ENCODE measurements at places on chromosomes 1 and 21.
A peak's percentile ranks its signal among the peaks of the same experiment; 100 is the strongest.

DNA sequence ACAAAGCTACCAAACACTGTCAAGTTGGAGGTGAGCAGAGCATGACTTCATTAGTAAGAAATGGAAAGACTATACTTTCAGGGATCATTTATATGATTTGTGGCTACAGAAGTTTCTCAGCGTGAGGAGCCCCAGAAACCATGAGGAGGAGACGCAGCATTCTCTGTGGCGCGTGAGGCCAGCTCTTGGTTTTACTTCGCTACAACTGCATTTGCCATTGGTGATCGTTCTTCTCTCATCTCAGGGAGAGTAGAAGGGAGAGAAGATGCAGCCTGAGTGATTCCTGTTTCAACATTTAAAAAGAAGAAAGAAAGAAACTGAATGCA is 94.5 kb upstream of the ATP1A1 start:
- DNase-seq: no peak

DNA sequence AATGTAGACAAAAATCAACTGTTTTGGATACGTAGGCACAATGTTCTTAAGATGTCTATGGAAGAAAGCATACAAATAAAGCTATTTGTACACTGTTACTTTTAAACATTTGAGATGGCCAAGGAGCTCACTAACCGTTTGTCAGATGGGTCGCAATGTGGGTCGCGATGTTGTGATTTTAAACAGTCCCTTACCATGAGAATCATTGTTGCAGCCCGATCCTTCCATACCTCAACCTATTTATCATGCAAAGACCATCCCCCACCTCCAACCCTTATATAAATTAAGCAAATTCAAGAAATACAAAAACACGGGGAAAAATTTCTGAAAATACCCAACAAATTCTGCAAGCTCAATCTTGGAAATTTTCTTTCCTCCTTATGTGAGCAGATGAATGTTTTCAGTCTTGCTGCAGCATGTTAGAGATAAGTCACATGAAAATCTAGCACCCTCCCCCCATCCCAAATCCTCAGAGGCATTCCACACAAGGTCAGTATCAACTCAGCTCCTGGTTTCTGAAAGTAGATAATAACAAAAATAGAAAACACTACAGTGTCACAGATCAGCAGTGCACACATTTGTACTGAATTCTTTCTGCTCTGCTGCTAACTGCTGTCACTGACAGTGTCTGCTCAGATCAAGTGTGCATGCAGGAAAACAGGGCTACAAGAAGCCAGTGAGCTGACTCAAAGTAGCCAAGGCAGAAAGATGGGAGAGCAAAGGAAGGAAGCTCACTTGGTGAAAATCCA is 92.9 kb upstream of the TTC39A start:
- no peak for DNase-seq

DNA sequence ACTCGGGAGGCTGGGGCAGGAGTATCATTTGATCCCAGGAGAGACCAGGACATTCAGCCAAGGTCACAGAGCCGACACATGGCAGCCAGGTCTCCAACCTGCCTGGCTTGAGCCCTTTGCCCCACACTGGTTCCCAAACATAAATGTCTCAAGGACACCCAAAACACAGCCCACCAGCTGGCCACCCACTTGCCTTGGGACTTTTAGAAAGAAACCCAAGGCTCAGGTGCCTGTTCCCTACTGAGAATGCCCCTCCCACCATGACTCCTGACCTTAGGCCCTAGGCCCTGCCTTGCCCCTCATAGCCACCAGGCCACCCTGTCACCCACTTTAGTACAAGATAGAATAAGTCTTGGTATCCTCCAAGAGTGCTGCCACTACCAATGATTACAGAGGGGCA is 41.9 kb upstream of the LRP8 start:
- DNase-seq: peak; percentile 14

GRCh38 chr1:217364220-217364619 is 266.7 kb downstream of the GPATCH2 start:
- DNase-seq: no peak

DNA sequence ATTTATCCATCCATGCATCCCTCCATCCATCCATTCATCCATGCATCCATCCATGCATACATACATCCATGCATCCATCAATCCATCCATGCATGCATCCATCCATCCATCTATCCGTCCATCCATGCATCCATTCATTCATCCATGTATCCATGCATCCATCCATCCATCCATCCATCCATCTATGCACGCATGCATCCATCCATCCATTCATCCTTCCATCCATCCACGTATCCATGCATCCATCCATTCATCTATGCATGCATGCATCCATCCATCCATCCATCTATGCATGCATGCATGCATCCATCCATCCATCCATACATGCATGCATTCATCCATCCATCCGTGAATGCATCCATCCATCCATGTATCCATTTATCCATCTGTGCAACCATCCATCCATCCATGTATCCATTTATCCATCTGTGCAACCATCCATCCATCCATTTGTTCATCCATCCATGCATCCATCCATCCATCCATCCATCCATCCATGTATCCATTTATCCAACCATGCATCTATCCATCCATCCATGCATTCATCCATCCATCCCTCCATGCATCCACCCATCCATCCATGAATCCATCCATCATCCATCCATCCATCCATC is 30.3 kb upstream of the TINAGL1 start:
- DNase-seq: no peak

DNA sequence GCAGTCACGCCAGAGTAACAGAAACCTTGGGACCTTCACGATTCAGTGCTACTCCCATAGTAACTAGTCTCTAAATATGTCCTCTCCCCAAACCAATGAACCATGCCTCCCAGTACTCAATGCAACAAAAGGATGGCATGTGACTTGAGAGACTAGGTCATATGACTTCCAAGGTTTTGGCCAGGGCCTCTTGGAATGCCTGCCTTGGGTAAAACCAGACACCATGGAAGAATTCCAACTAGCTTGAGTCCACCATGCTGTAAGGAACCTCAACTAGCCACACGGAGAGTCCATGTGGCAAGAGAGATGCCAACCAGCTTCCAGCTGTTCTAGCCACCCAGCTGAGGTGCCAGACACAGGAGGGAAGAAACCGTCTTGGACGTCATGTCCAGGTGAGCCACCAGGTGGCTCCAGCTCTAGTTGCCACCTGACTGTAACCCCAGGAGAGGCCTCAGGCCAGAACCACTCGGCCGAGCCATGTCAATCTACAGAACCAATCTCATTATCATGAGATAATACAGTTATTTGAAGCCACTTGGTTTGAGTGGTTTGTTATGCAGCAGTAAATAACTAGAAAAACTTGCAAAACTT is 115.0 kb downstream of the SYF2 start:
- no peak for DNase-seq

GRCh38 chr1:9119745-9120144 is 9.2 kb downstream of the GPR157 start:
- no peak for DNase-seq

DNA sequence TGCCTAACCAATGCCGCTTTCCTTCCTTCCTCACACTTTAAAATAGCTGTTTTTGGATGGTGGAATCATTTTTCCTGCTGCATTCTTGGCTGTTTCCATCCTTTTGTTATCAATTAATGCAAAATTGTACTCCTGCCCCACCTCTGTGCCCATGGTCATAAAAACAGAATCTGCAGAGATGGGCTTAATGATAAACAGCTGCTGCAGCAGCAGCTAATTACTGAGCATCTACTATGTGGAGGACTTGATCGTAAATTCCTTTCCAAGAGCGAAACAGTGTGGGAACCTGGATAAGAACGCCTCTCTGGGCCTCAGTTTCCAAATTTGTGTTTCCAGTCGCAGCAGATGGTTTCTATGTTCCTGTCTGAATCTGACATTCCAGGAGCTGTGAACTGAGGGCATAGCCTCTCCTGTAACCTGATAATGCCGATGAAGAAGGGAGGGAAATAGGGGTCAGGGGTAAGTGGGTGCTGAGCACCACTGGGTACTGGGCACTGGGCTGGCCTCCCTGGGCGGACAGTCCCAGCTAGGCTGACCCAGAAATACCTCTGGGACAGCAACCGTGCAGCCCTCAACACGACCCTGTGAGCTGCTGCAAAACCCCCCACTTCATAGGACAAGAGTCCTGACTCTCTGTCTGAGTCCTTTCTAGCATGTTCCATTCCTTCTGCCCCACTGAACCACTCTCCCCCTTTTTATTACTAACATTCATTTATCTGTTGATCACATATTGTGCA is 121.7 kb downstream of the DMRTB1 start:
- DNase-seq: no peak

DNA sequence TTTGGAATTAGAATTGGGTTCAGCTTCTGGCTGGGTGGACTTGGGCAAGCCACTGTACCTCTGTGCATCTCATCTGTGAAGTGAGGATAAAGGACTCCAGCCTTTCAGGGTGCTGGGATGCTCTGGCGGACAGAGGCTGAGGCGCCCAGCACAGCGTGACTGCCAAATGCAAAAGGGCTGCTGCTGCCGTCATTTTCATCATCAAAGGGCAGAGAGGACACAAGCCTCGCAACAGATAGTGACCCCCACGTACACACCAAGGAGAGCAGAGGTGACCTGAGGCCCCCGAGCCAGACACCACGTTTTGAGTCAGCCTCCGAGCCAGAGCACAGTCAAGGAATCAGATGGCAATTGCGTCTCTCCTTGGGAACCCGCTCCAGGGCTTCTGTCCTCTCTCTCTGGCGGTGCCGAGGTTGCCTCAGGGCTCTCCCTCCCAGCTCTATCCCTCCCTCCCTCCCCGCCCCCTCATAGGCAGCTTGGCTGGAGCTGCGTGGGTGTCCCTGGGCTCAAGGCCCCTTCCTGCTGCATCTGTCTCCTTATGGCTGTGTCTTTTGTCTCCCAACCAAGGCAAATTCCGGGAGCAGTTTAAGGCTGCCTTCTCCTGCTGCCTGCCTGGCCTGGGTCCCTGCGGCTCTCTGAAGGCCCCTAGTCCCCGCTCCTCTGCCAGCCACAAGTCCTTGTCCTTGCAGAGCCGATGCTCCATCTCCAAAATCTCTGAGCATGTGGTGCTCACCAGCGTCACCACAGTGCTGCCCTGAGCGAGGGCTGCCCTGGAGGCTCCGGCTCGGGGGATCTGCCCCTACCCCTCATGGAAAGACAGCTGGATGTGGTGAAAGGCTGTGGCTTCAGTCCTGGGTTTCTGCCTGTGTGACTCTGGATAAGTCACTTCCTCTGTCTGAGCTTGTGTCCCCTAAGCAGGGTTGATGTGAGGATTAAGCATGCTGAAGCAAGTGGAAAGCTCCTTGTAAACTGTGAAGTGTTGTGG is 9.0 kb downstream of the HCRTR1 start:
- no peak for DNase-seq

- DNase-seq: no peak
These were observed 783.1 kb downstream of the MRPL39 start for GRCh38 chr21:24824209-24824608.

GRCh38 chr1:192170196-192170984 is 12.1 kb downstream of the RGS18 start:
- DNase-seq: no peak

- no peak for DNase-seq
These were observed 16.6 kb downstream of the EYA3 start for GRCh38 chr1:28071813-28072212.

- DNase-seq: no peak
These were observed 2.4 kb downstream of the BEST4 start for GRCh38 chr1:44785501-44786137.

- DNase-seq: no peak
These were observed 9.2 kb upstream of the VPS26C start for GRCh38 chr21:37276377-37276776.

GRCh38 chr1:221440658-221441057 is 301.2 kb downstream of the DUSP10 start:
- no peak for DNase-seq

GRCh38 chr1:94068096-94068998 is 52.6 kb downstream of the ABCA4 start:
- no peak for DNase-seq

DNA sequence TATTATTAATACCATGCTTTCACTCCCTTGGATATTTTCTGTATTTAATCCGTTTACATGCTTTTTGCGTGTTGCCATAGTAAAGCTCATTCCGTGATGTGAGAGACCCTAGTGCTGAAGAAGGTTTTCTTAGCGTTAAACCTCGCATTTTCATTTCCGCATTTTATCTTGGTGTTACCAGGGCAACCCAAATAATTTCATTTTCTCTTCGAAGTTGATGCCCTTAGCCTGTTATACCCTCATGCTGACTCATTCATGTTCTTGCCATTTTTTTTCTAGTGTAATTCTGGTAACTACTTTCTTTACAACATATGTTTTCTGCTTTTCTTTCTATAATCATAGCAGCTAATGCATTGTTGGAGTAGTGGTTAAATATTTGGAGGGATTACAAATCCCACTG is 37.2 kb downstream of the LRRC8C start:
- DNase-seq: no peak

- DNase-seq: no peak
These were observed 158.7 kb downstream of the DSCAM start for GRCh38 chr21:40688106-40688864.

DNA sequence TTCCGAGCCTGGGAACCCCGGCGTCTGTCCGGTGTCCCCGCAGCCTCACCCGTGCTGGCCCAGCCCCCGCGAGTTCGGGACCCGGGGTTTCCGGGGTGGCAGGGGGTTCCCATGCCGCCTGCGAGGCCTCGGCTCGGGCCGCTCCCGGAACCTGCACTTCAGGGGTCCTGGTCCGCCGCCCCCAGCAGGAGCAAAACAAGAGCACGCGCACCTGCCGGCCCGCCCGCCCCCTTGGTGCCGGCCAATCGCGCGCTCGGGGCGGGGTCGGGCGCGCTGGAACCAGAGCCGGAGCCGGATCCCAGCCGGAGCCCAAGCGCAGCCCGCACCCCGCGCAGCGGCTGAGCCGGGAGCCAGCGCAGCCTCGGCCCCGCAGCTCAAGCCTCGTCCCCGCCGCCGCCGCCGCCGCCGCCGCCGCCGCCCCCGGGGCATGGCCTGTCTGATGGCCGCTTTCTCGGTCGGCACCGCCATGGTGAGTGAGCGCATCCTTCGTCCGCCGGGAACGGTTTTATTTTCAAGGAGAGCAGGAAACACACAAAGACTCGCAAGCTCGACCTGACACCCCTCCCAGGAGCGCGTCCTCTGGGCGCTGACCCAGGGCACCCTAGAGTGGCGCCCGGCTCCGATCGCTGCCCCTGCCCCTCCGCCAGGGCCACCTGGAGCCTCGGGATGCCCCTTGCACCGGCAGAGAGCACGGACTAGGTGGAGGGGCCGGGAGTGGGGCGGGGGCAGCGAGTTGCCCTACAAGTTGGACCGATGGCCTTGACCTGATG is at the start of gene ABCG1:
ABCG1 (plus strand) TSS at position 305 of the 770 bp plus-strand sequence; CDS start at position 428, 123 bp downstream.
- DNase-seq: peak; percentile 51

DNA sequence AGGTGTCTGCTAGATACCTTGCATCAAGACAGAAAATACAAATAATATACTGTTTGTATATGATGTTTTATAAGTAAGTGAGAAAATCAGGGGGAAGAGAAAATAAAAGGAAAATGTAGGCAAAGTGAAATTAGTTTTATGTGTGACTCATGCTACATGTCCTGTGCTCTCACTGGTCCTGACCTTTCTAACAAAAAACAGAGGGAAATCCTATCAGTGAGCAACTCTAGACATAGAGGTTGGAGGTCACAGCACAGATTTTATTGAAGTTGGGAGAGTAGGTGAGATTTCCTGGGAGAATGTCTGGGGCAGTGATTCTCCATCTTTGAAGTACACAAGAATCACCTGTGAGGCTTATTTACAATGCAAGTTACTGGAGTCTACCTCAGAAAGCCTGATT is 9.5 kb downstream of the SCCPDH start:
- DNase-seq: no peak

GRCh38 chr1:226064816-226065248 is 2.3 kb downstream of the H3-3A start:
- no peak for DNase-seq
